ENCODE measurements at places on chromosomes 3 and 15.

DNA sequence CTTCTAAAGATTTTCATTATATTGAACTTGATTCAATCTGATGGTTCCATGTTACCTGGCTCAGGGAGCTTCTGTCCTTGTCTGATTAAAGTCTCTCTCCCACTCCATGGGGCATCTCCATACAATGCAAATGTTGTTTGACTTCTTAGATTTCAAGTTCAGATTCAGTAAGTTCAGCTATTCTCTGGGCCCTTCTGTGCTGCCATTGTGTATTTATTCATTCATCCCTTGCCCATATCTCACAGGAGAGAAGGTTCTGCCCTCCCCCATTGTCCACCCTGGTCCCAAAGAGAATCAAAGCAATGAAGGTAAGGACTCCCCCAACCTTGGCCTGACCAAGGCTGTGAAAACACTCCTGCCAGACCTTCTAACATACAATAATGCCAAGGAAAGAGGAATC, 669.9 kb downstream of the MAGI1 start:
- DNase-seq = no peak

- no peak for DNase-seq
Measured at GRCh38 chr3:65347166-65347565, 659.4 kb upstream of the ADAMTS9 start.

GRCh38 chr3:122394173-122394572, 10.2 kb downstream of the FAM162A start:
- DNase-seq = no peak

- DNase-seq = no peak
Measured at GRCh38 chr15:41792000-41792637, 17.8 kb downstream of the MAPKBP1 start.

- no peak for DNase-seq
Measured at GRCh38 chr3:54859184-54859583, 68.7 kb downstream of the LRTM1 start.

DNA sequence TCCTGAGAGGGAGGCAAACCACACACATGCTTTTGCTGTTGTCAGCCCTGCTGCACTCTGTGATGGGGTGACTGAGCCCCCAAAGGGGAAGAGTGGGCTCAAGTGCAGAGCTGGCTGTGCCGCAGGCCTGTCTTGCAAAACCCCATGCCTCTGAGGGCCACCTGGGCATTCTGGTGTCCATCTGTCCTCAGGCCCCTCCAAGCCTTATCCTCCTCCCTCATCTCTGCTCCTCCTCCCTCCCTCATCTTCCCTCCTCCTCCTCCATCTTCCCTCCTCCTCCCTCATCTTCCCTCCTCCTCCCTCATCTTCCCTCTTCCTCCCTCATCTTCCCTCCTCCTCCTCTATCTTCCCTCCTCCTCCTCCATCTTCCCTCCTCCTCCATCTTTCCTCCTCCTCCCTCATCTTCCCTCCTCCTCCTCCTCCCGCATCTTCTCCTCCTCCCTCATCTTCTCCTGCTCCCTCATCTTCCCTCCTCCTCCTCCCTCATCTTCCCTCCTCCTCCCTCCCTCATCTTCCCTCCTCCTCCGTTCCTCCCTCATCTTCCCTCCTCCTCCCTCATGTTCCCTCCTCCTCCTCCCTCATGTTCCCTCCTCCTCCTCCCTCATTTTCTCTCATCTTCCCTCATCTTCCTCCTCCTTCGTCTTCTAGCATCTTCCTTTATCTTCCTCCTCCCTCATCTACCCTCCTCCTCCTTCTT, 40.6 kb downstream of the CHDH start:
- DNase-seq = no peak

- DNase-seq = no peak
Measured at GRCh38 chr3:191136347-191136746, 62.7 kb upstream of the OSTN start.

GRCh38 chr15:50227076-50227475, 38.5 kb downstream of the HDC start:
- DNase-seq = no peak

DNA sequence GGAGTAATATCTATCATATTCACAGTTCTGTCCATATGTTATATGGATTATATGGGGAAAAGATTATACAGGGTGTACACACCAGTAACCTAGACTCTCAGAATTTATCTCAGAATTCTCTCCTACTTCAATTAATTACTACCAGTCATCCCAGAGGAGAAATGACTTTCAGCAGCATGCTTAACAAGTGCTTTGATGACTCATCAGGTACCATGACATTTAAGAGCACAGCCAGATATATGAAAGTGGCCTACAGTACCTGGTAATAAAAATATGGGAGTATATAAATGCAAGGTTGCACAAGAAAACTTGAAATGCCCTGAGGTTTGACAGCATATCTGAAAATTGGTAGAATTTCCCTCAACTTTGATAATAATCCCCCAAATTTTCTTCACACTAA, 1273.0 kb downstream of the OTOL1 start:
- no peak for DNase-seq

DNA sequence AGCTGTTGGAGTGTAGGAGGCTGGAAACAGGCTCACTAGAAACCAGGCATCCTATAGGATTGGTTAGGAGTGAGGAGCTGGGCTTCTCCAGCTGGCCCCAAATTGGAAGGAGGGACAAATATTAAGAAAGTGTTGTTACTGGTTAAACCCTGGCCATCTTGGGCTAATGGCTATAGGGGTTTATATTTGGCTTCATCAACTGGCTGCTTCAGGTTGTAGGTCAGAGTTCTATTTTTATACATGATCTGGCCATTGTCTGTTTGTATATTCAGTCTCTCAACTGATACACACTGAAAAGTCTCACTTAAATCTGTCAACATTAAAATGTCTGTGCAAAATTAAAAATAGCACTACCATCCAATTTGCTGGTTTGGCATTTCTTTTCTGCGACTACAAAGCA, 70.2 kb upstream of the ARRDC4 start:
- no peak for DNase-seq

DNA sequence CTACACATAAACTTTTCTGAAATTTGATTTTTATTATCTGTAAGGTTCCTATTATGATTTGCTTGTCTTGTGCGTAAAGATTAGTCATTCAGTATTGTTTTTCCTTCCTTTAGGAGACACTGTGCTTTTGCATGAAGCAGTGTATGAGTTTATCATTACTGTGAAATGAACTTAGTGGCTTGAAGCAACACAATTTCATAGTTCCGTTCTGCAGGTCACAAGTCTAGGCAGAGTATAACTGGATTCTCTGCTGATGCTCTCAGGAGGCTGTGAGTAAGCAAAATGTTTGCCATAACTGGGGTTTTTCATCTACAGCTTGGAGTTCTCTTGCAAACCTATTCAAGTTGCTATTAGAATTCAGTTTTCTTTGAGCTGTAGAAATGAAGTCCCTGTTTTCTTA, 1136.1 kb downstream of the OTOL1 start:
- no peak for DNase-seq

DNA sequence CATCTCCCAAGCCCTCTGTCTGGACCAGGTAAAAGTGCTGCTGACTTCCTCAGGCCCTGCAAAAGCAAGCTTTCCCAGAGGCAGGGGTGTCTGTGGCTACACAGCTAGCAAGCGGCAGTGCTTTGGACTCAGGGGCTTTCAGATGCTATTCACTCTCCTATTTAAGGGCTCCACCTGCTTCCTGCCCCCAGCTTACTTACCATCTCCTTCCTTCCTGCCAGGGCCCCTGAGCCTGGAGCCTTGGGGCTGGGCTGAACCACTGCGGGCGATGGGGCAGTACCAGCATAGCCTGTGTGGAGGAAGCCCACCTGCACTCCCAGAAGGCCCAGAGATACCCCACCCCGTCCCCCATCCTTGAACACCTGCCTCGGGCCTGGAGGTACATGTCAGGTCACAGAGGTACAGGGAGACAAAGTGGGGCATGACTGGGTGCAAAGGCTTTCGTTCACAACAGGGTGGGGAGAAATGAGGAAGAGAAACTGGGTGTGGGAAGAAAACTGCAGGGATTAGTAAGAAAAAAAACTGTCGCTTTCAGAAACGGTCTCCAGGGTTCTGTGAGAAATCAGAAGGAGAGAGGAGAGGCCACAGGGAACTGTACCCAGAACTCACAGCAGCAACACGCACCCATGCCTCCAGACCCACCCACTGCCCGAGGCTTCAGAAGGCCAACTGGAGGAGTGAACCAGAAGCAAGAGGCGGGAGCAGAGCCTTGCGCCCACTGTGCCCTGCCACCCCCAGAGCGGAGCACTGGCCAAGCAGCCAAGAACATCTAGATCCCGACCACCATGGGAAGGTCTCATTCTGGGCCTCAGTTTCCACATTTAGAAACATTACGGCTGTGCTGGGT, 49.5 kb downstream of the CCDC12 start:
- no peak for DNase-seq

DNA sequence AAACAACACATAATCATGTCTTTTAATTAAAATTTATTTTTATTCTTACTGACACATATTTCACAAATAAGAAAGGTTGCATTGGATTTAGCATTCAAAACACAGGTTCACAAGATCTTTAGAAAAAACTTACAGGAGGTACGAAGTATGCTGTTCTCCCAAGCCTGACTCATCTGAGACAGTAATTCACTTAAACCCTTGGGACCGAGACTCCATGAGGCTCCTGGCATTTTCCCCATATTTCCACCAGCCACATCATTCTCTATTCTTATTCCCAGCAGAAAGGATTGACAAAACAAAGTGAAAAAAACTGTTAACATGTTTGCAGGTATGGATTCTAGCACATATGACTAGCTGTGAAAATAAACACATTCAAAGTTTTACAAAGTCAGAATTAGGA, 52.6 kb downstream of the CNTN3 start:
- no peak for DNase-seq

GRCh38 chr3:101703169-101703568, 16.7 kb upstream of the RPL24 start:
- DNase-seq = no peak

- no peak for DNase-seq
Measured at GRCh38 chr15:101452572-101452971, 36.9 kb downstream of the PCSK6 start.

GRCh38 chr3:71484452-71484851, 99.1 kb downstream of the FOXP1 start:
- DNase-seq = no peak

GRCh38 chr3:171038342-171038741, 11.8 kb upstream of the SLC2A2 start:
- DNase-seq = no peak

- no peak for DNase-seq
Measured at GRCh38 chr3:44966795-44967278, 9.1 kb downstream of the ZDHHC3 start.

- no peak for DNase-seq
Measured at GRCh38 chr15:90487186-90487585, 42.5 kb upstream of the CRTC3 start.

- no peak for DNase-seq
Measured at GRCh38 chr15:48965972-48966371, 2.3 kb upstream of the SHC4 start.

DNA sequence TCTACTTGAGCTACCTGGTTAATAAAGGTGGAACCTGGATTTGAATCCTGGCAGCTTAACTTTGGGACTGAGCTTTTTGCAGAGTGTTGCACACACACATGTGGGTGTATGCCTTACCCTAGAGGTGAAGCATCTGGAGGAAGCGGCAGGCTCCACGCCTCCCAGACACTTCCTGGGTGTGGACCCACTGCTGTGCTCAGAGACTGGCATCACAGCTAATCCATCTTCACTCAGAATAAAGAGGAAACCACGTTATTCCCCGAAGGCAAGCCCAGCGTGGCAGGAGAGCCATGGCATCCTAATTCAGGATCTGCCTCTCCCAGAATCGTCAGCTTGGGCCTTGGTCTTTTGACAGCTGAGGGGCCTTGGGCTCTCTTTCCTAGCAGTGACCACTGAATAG, 25.5 kb downstream of the CCDC13 start:
- no peak for DNase-seq

- DNase-seq = no peak
Measured at GRCh38 chr15:51128701-51129100, 34.0 kb upstream of the TNFAIP8L3 start.

DNA sequence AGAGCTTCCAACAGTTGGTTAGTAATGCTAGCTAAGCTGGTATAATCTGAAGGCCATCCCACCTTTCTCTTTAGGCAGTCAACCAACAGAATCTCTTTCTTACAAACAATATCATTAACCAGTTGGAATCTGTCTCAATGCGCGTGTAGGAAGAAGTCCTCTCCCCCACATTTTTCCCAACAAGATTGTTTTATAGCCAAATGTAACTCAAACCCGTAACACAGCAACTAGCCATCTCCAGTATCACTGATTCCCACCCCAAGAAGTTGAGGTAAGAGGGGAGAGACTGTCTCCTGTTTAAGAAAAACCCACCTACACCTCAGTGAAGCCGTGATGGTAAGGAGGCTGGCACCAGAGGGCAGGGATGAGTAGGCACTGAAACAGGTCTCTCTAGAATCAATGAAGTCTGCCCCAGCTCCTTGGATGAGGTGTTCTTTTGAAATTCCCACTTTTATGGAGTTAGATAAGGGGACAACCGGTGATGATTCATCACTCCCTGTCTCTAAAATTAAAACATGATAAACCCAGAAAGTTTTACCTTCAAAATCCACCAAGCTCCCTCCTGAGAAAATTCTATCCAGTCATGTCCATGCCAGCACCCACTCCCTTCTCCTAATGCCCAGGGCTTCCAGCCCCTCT, 30.9 kb downstream of the CDC25A start:
- no peak for DNase-seq

DNA sequence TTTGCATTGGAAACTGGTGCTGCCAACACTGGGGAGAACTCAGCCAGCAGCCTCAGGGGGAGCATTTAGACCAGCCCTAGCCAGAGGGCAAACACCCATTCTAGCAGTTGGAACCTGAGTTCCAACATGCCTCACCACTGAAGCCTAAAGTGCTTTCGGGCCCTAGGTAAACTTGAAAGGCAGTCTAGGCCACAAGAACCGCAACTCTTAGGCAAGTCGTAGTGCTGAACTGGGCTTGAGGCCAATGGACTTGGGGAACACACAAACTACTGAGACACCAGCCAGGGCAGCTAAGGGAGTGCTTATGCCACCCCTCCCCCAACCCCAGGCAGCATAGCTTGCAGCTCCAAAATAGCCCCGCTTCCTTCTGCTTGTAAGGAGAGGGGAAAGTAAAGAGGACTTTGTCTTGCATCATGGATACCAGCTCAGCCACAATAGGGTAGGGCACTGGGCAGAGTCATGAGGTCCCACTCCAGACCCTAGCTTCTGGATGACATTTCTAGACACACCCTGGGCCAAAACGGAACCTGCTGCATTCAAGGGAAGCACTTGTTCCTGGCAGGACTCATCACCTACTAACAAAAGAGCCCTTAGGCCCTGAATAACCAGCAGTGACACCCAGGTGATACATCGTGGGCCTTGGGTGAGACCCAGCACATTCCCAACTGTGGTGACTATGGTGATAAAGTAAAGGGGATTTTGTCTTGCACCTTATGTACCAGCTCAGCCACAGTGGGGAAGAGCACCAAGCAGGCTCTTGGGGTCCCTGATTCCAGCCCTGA, 37.3 kb upstream of the TEX9 start:
- DNase-seq = no peak
